ENCODE measurements at places on chromosomes 5 and 9.

- DNase-seq = peak; percentile 30
Measured at GRCh38 chr5:980001-980588, 28.5 kb upstream of the NKD2 start.

- peak; percentile 46 for DNase-seq
Measured at GRCh38 chr9:98241357-98242300, 13.8 kb downstream of the TBC1D2 start.

GRCh38 chr5:27592231-27592630 is 553.8 kb upstream of the CDH9 start:
- DNase-seq = no peak

DNA sequence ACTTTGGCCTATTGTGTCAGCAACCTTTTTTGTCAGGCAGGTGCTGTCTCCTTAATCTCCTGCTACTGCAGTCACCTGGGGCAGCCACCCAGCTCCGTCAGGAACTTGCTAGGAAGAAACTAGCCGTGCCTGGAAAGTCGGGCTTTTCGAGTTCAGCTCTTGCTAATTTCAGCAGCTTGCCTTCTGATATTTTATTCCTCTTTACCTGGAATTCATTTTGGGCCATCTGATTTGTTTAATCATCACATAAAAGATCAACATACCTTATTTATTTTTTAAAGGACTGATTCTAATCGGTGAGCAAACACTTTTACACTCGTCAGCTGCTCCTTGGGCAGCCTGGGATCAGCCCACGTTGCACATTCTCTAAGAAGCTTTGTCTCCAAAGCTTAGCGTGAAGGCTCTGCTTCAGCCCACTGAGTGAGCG is 42.2 kb downstream of the PRLR start:
- peak; percentile 13 for DNase-seq

DNA sequence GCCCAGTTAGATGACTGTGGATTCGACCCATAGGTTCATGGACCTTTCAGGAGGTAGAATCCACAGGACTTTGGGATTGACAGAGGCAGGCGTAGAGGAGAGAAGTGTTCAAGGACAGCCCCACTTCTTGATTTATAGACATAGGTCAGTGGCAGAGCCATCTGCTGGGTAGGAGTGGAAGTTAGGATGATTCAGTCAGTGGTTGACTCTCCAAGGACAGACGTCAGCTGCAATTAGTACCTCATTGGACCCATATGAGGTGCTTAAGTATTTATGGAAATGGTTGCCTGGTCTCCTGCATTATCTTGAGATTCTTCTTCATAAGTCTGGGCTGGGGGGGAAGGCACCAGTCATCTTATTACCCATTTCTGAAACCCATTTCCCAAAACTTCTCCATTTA is 70.9 kb downstream of the SH3RF2 start:
- no peak for DNase-seq

DNA sequence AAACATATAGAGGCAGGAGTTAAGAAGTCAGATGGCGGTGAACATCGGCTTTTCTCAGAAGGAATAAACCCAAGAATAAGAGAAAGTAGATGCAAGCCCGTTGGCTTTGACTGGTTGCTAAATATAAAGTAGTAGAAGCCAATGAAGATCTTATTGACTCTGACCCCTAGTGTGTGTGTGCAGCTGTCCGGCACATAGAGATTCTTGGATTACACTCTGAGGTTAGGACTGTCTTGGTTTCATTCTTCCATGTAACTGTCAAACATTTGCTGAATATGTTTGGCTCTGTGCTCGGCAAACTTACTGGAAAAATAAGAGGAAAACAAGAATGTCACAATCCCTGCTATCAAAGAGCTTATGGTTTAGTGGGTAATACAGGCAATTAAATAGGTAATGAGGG is 54.9 kb downstream of the ASTN2 start:
- DNase-seq = no peak

DNA sequence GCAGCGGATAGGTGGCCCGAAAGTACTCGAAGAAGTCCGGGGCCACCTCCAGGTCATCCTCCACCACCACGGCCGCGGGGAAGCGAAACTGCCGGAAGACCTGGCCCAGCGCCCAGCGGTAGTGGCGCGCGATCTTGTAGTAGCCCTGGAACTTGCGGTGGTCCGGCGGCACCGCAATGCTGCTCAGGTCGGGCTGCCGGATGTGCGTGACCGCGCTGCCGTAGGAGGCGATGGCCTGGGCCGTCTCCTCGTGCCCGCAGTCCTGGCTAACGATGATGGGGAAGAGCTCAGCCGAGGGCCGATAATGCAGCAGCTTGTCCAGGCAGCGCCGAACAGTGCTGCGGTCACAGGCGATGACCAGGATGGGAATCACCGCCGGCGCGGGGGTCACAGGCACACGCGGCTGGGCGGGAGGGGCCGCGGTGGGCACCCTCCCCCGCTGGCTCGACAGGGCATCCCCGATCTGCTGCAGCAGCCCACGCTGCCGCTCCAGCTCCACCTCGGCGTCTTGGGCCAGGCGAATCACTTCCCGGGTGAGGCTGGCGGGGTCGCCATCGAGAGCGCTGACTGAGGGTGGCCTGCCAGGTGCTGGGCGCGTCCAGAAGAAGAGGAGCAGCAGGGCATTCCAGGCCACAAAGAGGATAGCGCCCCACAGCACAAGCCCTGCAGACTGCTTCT is 10.2 kb downstream of the MGAT1 start:
- no peak for DNase-seq

GRCh38 chr5:38434966-38435705 is 121.3 kb downstream of the LIFR start:
- no peak for DNase-seq

GRCh38 chr5:78908173-78909061 is 76.7 kb downstream of the ARSB start:
- peak; percentile 86 for DNase-seq

DNA sequence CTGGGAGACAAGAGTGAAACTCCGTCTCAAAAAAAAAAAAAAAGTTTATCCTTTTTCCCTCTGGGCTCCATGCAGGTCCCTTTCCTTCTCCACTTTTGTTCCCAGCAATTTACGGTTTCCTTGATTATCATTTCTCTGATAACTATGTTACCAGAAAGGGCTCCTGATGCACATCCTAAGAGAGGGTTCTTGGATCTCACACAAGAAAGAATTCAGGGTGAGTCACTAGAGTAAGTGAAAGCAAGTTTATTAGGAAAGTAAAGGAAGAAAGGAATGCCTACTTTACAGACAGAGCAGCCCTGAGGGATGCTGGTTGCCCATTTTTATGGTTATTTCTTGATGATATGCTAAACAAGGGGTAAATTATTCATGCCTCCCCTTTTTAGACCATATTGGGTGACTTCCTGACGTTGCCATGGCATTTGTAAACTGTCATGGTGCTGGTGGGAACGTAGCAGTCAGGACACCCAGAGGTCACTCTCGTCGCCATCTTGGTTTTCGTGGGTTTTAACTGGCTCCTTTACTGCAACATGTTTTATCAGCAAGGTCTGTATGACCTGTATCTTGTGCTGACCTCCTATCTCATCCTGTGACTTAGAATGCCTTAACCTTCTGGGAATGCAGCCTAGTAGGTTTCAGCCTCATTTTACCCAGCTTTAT is 13.5 kb upstream of the MELK start:
- DNase-seq = peak; percentile 72

DNA sequence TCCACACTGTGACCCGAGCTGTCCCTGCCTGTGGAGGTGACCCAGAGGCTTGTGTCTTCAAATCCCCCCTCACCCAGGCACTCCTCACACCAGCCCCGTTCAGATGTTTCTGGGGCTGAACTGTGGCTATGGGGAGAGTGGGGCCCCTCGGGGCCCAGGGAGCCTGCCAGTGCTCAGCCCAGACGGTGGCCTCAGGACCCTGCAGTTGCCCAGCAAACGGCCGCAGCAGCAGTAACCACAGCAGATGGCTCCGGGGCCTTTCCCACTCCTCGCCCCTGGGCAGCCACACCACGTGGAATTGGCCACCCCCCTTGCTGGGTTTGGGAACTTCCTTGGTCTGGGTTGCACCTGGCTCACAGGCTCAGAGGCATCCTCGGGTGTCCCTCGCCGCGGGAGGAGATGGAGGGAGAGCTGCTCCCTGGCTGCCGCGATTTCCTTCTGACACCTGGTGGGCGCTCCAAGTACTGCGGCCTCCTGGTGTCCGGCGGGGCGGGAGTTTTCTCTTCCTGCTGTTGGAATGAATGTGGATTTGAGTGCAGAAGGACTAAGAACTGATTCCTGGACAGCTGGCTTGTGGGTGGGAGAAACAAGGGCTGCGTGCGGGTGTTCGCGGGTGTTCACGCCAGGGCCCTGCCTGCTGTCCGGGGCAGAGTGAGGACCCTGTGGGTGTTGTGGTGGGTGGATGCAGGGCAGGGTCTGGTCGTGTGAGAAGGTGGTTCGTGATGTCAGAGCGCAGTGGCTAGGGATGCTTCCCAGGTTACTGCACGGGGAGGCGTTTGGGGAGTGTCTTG is 97.5 kb downstream of the COL5A1 start:
- DNase-seq = peak; percentile 80

- no peak for DNase-seq
Measured at GRCh38 chr9:127711831-127712274, 3.6 kb downstream of the PTRH1 start.

GRCh38 chr5:159469496-159470372 is 139.4 kb upstream of the IL12B start:
- no peak for DNase-seq

DNA sequence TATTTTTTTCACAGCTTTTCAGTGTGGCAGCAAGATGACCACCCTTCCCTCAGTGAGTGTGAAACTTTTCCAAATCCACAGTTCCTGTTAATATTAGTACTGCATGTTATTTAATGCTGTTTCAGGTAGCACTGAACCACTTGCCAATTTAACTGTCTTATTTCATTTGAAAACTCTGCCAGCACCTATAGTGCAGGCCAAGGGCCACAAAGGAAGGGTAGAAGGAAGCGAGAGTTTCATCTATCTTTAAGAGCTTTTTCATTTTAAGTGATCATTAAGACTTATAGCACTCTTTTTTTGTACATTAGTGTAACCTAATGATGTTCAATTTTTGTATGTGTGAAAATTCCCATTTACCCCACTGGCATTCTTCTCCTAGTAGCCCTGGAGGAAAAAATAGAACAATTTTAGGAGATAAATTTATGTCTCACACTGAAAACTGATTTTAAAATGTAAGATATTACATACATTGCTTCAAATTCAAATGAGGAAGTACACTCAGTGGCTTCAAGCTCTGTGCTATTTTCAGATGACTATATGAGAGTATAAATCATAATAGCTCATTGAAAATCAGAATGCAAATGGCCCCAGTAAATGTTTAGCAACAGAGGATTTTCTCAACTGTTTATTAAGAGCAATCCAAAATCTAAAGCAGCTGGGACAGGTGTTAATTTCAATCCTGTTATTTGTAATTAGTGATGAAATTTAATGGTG is 820.5 kb downstream of the PTPRD start:
- DNase-seq = no peak

- no peak for DNase-seq
Measured at GRCh38 chr9:9730174-9730573, 882.6 kb downstream of the PTPRD start.

DNA sequence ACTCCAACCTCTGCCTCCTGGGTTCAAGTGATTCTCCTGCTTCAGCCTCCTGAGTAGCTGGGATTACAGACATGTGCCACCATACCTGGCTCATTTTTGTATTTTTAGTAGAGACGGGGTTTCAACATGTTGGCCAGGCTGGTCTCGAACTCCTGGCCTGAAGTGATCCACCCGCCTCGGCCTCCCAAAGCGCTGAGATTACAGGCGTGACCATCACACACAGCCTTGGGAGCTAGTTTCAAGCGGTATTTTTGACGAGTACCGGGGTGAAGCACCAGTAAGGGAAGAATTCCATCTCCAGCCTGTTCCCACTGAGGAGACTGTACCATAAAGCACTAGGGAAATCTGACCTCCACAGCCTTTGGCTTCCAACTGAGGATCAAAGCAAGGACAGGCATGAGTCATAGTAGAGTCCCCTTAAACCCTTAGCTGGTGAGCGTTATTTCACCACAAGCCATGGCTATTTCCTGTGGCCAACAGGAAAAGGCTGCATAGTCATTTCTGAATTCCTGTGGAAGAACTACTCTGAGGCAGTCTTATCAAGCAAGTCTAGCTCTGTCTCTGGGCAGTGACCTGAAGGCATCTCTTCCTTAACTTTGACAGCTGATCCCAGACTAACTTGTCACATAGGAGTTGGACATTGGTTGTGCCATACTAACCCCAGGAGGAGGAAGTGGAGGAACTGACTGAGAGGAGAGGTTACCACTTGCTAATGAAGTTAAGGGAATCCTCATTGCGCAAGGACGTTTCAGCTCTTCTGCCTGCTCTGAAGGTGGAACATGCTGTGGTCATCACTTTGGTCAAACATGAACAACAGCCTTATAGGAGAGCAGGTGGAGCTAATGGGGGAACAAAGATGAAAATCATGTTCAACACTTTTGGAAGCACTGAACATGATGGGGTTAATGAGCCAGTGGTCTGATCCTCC is 85.8 kb upstream of the DMRT1 start:
- DNase-seq = peak; percentile 40

DNA sequence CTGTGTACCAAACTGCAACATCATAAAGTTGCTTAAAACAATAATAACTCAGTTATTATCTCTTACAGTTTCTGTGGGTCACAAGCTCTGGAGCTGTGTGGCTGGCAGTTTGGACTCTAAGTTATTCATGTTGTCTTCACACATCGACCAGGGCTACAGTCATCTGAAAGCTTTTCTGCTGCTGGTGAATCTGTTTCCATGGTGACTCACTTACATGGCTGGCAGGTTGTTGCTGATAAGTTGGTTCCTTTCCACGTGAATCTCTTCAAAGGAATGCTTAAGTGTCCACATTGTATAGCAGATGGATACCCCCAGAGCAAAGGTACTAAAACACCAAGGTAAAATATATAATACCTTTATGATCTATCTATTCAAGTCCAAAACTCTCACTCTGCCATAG is 44.8 kb upstream of the CYLC2 start:
- DNase-seq = no peak

GRCh38 chr9:133609311-133610098 is at the start of gene FAM163B:
FAM163B (minus strand) TSS chr9:133609389; CDS start chr9:133580223, 29,166 bp downstream.
- DNase-seq = peak; percentile 61

GRCh38 chr5:60503771-60504170 is 196.2 kb downstream of the DEPDC1B start:
- DNase-seq = no peak

- DNase-seq = no peak
Measured at GRCh38 chr5:154267516-154267915, 77.0 kb downstream of the GALNT10 start.

GRCh38 chr5:9547122-9547947 is 1.5 kb upstream of the SEMA5A start:
- DNase-seq = peak; percentile 64

GRCh38 chr9:97848215-97848479 is 4.9 kb upstream of the FOXE1 start:
- peak; percentile 53 for DNase-seq

- DNase-seq = no peak
Measured at GRCh38 chr9:91334053-91334452, 27.7 kb downstream of the AUH start.

- DNase-seq = peak; percentile 37
Measured at GRCh38 chr9:93198838-93199625, 15.1 kb downstream of the WNK2 start.

GRCh38 chr5:34519489-34520220 is 136.5 kb upstream of the RAI14 start:
- no peak for DNase-seq

GRCh38 chr5:65307088-65307487 is 174.6 kb downstream of the ADAMTS6 start:
- DNase-seq = no peak

GRCh38 chr5:166963596-166963995 is 1327.8 kb upstream of the WWC1 start:
- DNase-seq = no peak
